Activated T-cell treated with anti-CD3 and anti-CD28 coated beads, Interleukin-2, amount 50 U/mL, for 4 hours (primary cell): ENCODE measurements at places on chromosomes 11 and 22.

GRCh38 chr11:7512525-7513233 is 1.1 kb upstream of the PPFIBP2 start:
- no peak for DNase-seq

DNA sequence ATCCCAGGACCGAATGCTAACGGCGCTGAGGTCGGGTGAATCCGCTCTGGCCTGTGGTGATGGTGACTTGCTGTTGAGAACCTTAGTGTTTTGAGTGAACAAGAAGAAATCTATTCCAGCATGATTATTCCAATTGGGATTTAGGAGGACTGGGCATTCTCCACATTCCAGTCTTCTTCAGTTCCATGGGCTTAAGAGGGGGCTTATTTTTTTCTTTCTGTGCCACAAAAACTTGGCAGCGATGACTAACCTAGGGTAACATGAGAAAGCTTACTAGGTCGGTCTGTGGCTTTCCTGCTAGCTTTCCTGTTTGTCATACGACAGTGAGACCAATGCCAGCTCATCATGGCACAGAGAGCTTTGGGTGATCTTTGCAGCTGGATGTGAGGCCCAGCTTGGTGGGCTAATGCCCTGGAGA is 62.9 kb upstream of the ATXN10 start:
- no peak for DNase-seq

DNA sequence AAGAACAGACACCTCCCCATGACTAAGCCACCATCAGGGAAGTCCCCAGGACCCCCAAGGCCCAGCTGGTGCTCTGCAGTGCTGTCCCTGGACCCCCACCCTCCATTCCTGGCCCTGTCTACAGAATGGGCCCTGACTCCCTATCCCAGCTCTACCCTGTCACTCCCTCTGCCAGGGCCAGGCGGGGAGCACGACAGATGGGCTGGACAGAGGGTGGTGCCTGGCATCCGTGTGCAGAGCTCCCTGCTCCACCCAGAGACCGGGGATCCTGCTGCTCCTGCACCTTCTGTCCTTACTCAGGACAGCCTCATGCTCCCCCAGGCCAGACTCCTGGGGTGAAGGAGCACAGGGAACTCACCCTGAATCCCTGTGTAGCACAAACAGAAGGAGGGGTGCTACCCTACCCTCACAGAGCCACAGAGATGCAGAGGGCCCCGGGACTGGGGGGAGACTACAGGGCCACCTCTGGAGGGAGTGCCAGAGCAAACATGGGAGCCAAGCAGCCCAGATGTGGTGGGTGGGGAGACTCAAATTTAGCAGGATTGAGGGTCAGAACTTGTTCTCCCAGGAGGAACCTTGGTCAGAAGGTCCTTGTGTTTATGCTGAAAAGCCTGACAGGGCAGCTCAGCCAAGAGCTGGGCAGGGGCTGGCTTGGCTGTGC is 2.0 kb downstream of the ARVCF start:
- DNase-seq: no peak

GRCh38 chr11:114034956-114035355 is 24.6 kb upstream of the ZBTB16 start:
- DNase-seq: no peak

GRCh38 chr11:112856591-112856990 is 104.6 kb upstream of the NCAM1 start:
- no peak for DNase-seq

- no peak for DNase-seq
These were observed 5.0 kb downstream of the ASCL2 start for GRCh38 chr11:2265396-2265795.

DNA sequence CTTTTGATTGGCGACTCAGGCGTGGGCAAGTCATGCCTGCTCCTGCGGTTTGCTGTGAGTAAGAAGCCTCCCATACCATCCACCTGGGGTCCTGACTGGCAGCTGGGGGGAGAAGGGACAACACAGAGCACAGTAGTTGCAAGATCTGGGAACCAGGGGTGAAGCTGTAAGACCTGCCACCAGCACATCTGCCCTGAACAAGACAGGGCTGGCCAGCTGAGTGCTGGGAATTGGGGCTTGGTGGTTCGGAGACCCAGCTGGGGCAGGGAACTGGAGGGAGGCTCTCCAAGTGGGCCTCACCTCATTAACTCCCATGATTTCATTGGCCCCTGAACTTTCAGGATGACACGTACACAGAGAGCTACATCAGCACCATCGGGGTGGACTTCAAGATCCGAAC is 3.4 kb downstream of the RAB1B start:
- no peak for DNase-seq

DNA sequence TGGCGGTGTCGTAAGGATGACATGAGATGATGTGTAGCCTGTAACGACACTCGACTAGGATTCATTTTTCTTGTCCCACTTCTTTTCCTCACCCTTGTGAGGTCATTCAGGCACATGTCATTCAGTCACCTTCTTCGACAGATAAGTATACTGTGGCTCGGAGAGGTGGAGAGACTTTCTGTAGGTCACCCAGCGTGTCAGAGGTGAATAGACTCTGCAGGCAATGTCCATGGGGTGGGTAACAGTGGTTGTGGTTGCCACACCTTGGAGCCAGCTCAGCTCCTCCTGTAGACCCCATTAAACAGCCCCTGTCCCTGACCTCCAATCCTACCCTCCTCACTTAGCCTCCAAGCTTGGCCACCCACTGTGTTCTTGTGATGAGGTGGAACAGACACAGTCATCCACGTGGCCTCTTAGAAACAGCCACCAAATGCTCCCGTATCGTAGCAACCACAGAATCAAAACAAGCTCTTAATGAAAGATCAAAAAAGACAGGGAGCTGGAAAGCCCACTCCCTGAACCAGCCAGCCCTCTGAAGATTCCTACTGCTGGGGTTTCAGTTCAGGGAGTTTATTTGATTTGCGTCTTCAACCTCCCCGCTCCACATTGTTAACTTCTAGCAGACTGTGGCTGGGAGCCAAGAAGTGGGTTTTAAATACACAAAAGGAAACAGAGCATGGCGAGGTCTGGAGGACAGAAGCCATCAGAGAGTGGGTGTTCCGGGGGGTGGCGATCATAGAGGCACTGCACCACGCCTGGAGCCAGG is 89.0 kb upstream of the GRK3 start:
- no peak for DNase-seq

- no peak for DNase-seq
These were observed 15.1 kb downstream of the SCGB1A1 start for GRCh38 chr11:62433904-62434276.

DNA sequence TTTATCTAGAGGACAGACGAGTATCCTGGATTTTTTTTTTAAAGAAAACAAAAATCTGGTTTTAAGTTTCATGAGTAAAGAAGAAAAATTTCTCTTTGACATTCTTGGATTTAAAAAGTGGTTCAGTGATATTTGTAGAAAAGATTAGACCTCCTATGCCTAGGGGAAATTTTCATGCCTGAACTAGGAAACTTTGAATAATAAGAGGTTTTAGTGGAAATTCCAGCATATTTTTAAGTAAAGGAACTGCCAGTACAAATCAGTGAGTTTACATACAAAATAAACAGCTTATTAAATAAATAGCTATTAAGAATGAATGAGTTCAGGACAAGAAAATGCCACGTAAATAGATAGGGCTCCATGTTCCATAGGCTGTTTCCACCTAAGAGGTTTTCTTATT is 17.5 kb downstream of the JAM3 start:
- DNase-seq: no peak

GRCh38 chr22:21951931-21952465 is 650 bp downstream of the PPM1F start:
- no peak for DNase-seq

GRCh38 chr11:1757861-1758610 is 5.7 kb downstream of the CTSD start:
- no peak for DNase-seq

DNA sequence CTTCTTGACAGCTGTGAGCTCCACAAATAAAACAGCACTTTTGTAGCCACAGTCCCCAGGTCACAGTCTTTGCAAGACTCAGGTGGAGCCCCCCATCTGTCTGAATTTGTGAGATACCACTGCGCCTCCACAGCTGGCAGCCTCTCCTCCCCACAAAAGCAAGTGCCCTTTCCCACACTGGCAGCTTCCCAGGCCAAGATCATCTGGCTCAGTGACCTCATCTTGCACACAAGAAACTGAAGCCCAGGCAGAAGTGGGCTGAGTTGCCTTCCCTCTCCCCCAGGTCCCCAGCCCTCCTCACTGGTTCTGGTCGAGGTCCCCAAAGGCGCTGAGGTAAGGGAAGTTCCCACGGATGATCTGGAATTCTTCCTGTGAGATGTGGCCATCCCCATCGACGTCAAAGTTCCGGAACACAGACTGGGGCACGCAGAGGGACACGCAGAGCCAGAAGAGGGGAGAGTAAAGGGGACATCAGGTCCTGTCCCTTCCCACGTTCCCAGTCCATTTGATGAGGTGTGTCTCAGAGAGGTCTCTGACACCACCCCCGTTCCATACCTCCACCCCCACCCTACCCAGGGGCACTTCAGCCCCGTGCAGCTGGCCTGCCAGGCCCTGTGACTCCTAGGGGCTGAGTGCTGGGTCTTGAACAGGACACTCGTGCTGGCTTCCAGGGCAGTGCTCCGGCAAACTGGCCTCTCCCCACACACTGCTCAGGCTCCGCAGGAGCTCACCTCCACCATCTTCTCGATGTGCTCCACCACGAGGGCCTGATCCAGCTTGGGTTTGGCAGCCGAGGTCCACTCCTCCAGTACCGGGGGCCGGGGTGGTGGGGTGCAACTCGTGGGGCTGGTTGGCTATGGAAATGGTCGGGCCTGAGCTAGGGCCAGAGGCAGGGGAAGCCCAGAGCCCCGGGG is 8.9 kb downstream of the RASGRP2 start:
- no peak for DNase-seq

DNA sequence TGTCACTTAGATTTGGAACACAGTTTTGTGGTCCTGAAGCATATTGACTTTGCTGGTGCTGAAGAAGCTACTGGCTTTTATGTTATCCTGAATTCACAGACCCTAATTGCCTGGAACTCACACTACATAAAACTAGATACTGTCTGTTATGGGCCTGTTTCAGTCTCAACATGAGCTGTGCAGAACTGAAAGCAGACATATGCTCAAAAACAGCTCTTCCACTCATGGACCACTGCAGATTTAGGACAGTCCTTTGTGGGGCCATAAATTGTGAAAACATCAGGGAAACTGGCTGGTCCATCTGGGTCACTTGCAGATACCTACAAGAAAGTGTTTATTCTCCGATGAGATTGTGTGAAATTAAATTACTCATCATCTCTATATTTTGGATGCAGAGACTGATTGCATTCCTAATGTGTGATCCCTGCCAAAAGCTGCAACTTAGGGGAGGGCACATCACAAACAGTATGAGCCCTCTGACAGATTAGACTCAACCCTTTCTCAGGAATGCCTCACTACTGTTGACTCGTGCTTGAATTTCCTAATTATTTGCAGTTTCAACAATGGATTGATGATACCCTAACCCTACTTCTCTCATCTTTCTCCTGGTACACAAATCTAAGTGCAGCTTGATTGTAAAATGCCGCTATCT is 10.2 kb upstream of the CLNS1A start:
- DNase-seq: no peak

GRCh38 chr11:69643646-69644045 is 2.7 kb downstream of the CCND1 start:
- DNase-seq: no peak

DNA sequence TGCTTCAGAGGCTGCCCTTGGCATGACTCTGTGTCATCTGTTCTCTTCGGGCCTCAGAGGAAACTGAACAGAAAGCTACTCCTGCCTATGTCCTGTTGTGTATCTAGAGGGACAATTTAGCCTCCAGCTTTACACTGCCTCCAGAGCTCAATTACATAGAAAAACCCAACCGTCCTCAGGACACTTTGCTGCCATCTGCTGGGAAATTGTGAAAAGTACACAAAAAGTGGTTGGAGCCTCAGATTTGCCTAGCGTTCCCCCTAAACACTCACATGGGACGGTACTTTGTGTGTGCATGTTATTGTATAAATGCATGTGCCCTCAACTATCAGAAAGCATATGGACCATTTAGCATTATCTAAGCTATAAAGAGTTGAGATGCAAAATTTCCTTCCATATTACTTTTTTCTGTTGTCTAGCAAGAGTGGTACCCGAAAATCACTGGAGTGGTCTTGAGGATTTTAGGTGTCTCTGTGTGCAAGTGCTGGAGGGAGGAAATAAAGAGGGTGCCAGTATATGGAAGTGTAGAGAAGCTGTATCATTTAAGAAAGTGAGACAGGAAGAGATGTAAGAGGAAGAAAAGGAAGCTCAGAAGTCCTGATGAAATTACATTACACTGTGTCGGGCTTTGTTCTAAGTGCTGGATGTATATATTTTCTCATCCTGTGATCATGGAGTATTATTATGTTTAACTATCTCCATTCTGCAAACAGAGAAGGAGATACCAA is 8.7 kb upstream of the MS4A4E start:
- peak; percentile 14 for DNase-seq
